ENCODE measurements at places on chromosomes 13 and 19.

GRCh38 chr13:26929971-26930730, 169.6 kb upstream of the GPR12 start:
- peak; percentile 59 for DNase-seq

DNA sequence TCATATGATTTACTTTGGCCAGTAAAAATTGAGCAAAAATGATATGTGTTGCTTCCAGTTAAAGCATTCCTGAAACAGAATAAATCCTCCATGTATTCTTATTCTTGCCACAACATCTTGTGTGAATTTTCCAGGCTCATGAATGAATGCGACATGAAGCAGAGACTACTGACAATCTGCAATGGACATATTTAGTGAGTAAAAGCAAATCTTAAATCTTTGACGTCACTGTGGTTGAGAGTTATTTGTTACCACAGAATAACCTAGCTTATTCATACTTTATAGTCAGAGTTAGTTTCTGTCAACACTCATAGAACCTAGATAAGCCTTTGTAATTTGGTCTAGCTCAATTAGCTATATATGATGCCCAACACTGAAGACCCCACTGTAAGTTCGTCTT, 1443.1 kb downstream of the PCDH9 start:
- DNase-seq = no peak

- no peak for DNase-seq
Measured at GRCh38 chr13:114151565-114152284, 19.3 kb upstream of the RASA3 start.

GRCh38 chr13:48561466-48562235, 28.8 kb upstream of the RCBTB2 start:
- DNase-seq = no peak

All from HuH-7.5 (cell line).